ENCODE measurements at places on chromosomes 4 and X.

GRCh38 chr4:79982601-79983322, 90.3 kb downstream of the ANTXR2 start:
- no peak for DNase-seq

DNA sequence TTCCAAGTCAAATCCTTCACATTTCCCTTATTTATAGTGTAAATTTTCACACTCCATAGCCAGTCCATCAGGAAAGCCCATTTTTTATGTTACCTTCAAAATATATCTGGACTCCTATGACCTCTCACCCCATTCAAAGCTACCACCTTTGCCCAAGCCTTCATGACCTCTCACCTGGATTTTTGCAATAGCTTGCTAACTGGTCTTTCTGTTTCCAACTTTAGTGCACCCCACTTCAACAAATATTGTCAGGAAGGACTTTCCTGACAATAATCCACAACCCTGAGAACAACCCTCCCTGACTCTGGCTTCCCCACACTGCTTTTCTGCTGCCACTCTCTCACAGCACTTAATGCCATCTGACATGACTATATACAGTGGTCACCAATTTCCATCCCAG, 33.4 kb downstream of the ASIC5 start:
- DNase-seq: no peak

- no peak for DNase-seq
Observed at GRCh38 chrX:153865685-153866084, 20.3 kb downstream of the L1CAM start.

DNA sequence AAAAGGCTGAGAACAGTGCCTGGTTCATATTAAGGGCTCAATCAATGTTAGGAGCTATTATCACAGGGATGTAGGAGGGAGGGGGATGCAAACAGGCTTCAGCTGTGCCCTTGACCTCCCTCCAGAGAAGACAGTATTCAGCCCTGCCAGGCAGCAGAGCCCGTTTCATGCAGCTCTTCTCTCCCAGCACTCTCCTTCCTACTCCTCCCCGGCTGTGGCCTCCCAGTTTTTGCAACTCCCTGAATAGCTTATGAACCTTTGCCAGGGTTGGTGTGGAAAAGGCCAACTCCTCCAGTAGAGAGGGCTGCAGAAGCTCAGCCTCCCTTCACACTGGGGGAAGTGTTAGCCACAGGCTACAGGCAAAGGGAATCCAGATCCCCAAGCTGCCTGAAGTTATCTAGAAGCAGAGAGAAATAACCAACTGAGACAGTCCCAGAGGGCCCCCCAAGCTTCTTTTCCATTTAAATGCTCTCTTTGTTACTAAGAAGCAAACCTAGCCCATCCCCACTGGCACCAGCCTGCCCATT, 31.7 kb upstream of the APLN start:
- DNase-seq: peak; percentile 44
